Type B pancreatic cell (in vitro differentiated cells): ENCODE measurements at places on chromosomes 13 and 19. TPM values are rescaled to one million over a fixed set of nuclear protein-coding genes. Genes with fewer than 3 reads are reported as not detected.

DNA sequence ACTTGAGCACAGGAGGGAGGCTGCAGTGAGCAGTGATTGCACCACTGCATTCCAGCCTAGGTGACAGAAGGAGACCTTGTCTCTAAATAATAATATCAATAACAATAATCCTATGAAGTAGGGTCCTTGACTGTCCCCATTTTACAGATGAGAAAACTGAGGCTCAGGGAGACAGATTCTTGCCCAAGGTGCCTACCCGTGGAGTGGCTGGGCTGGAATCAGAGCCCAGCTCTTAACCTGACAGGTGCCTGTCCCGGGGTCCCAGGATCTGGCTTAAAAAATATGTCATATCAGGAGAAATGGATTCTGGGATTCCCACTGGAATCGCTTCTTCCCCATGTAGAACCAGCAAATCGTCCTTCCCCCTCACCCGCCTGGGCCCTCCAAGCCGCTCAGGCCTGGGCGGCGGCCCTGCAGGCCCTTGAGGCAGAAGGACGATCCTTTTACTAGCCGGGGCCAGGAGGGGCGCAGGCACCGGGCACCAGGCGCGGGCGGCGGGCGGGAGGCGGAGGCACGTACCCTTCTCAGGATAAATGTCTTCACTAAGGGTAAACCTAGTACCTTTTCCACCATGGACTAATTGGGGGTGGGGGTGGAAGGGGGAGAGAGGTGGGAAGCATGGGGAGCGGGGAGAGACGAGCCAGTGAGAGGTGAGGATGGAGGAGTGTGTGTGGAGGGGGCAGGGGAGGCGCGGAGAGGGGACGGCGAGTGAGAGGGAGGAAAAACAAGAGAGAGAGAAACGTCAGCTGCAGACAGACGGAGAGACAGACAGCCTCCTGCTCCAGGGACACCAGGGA lies 60.6 kb downstream of the COLGALT1 start:
- no peaks in the 10 kb centered on the region for H3K4me1 ChIP-seq
- H3K27ac ChIP-seq: no peak overlapping the region
- peak overlapping the region; percentile 52 for H3K4me3 ChIP-seq
- H3K27me3 ChIP-seq: peaks cover 8% of the 10 kb centered on the region

GRCh38 chr13:113854238-113855011 lies 9.5 kb downstream of the GAS6 start:
- H3K36me3 ChIP-seq: peaks cover 14% of the 10 kb centered on the region
- DNase-seq: peak; percentile 63
- peaks cover 8% of the 10 kb centered on the region for H3K4me1 ChIP-seq
- H3K27ac ChIP-seq: no peak overlapping the region
- no peak overlapping the region for H3K4me3 ChIP-seq
- no peaks in the 10 kb centered on the region for H3K27me3 ChIP-seq

- peaks cover 5% of the 10 kb centered on the region for H3K36me3 ChIP-seq
- peaks cover 22% of the 10 kb centered on the region for H3K4me1 ChIP-seq
- DNase-seq: peak; percentile 93
- peaks cover 3% of the 10 kb centered on the region for H3K27me3 ChIP-seq
- H3K4me3 ChIP-seq: peak overlapping the region; percentile 92
These were observed 9.8 kb downstream of the PRX start for GRCh38 chr19:40403262-40403984.

Gene SPATA13
- total RNA-seq: 15.2 and 22.0 TPM in 2 replicates

DNA sequence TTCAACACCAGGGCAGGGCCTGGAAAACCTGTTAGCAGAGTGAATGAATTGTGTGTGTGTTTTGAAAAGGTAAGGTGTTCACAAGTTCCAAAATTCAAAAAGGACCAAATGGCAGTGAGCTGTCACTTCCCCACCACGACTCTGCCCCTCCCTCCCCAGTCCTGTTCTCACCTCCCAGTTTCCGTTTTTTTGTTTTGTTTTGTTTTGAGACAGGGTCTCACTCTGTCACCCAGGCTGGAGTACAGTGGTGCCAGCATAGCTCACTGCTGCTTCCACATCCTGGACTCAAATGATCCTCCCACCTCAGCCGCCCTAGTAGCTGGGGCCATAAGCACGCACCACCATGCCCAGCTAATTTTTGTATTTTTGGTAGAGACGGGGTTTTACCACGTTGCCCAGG lies 20.3 kb upstream of the BCL3 start:
- H3K4me3 ChIP-seq: no peak overlapping the region
- H3K27ac ChIP-seq: no peak overlapping the region
- H3K36me3 ChIP-seq: no peaks in the 10 kb centered on the region
- no peak for DNase-seq
- no peaks in the 10 kb centered on the region for H3K27me3 ChIP-seq

GRCh38 chr13:38755793-38756192 lies 68.9 kb downstream of the FREM2 start:
- no peaks in the 10 kb centered on the region for H3K36me3 ChIP-seq
- peaks cover 20% of the 10 kb centered on the region for H3K4me1 ChIP-seq
- H3K27me3 ChIP-seq: peaks cover 3% of the 10 kb centered on the region
- DNase-seq: no peak
- H3K4me3 ChIP-seq: no peak overlapping the region
- no peak overlapping the region for H3K27ac ChIP-seq

DNA sequence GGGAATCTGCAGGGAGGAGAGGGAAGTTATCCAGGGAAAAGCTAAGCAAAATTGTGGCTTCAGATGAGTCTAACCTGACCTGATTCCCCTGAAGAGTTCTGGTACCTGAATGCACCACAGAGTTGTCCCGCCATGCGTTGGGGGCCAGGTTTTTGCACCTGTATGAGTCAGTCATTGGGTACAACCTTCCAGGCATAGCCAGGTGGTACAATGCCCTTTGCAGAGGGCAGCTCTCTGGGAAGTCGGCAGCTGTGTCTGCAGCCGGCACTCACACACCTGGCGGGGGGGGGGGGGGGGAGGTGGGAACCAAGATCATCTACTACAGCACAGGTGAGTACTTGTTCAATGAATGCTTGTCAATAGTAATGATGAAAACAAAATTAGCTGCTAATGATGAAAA lies 52.5 kb upstream of the GTF3A start:
- no peak overlapping the region for H3K4me3 ChIP-seq
- peaks cover 5% of the 10 kb centered on the region for H3K4me1 ChIP-seq
- DNase-seq: no peak
- peaks cover 76% of the 10 kb centered on the region for H3K27me3 ChIP-seq
- no peaks in the 10 kb centered on the region for H3K36me3 ChIP-seq

GRCh38 chr19:50047671-50048070 lies 21.9 kb downstream of the ZNF473 start:
- no peak overlapping the region for H3K27ac ChIP-seq
- peaks cover 5% of the 10 kb centered on the region for H3K4me1 ChIP-seq
- H3K4me3 ChIP-seq: no peak overlapping the region
- no peaks in the 10 kb centered on the region for H3K27me3 ChIP-seq

DNA sequence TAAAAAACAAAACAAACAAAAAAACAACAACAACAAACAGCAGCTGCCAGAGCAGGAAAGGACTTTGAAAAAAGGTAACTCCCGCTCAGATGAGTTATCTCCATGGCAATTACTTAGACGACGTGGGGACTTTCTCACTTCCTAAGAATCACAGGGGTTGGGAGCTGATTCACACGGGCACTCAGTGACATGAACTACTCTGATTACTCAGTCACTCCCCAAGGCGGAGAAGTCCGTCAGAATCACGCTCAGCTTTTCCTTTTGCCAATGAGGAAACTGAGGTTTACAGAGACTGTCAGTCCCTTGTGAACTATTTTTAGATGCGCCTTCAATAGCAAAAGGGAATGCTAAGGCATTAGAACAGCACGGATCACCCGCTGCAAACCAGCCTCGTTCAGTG lies 32.3 kb upstream of the MATK start:
- H3K27me3 ChIP-seq: peaks cover 11% of the 10 kb centered on the region
- H3K4me1 ChIP-seq: no peaks in the 10 kb centered on the region
- H3K4me3 ChIP-seq: no peak overlapping the region
- DNase-seq: no peak
- H3K36me3 ChIP-seq: no peaks in the 10 kb centered on the region

Gene C19orf73
- 2.3 and 2.6 TPM in 2 replicates for total RNA-seq

DNA sequence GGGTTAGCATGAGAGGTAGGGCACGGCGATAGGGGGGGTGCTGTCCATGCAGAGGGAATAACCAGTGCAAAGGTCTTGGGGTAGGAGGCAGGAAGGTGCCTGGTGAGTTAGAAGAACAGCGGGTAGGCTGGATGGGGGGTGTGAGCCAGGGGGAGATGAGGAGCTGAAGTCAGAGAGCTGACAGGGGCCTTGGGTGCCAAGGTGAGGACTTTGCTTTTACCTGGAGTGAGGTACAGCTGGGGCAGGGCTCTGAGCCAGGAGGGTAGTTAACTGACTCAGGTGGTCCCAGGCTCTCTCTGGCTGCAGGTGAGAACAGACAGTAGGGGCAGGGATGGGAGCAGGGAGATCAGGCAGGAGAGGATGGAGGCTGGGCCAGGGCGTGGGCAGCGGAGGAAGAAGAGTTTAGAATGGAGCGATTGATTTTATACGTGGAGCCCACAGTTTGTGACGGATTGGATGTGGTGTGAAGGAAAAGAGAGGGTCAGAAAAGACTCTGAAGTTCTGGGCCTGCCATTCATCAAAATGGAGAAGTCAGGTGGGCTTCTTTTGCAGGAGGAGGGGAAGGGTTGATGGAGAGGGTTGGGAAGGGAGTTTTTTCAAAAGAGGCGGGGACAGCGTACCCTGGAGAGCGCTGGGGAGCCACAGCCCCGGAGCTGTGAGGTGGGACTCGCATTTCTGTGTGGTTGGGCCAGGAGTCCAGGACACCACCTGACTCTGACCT lies 1.2 kb upstream of the GRAMD1A start:
- DNase-seq: no peak
- H3K4me3 ChIP-seq: peak overlapping the region; percentile 89
- H3K27me3 ChIP-seq: no peaks in the 10 kb centered on the region
- H3K4me1 ChIP-seq: peaks cover 34% of the 10 kb centered on the region
- no peaks in the 10 kb centered on the region for H3K36me3 ChIP-seq
- H3K27ac ChIP-seq: peak overlapping the region; percentile 86

- no peak for DNase-seq
- no peak overlapping the region for H3K27ac ChIP-seq
- peaks cover 3% of the 10 kb centered on the region for H3K4me1 ChIP-seq
- no peak overlapping the region for H3K4me3 ChIP-seq
These were observed 9.4 kb upstream of the SPC24 start for GRCh38 chr19:11164879-11165406.

Gene FCER2
- total RNA-seq: not detected in 2 replicates
